ENCODE measurements at places on chromosomes 13 and 19.

DNA sequence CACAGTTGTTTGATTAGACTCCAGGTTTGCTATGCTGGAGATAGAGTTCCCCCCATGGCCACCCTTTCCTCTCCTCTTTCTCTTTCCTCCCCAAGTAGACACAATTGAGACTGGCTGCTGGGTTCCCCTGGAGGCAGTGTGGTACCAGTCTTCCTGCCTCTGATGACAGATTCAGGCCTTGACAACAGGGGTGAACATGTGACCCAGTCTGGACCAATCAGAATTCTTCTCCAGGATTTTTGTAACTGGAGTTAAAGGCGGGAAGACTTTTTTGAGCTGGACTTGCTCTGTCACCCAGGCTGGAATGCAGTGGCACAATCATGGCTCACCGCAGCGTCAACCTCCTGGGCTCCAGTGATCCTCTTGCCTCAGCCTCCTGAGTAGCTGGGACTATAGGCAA lies 48.7 kb downstream of the CCNE1 start:
- DNase-seq = peak; percentile 31

GRCh38 chr19:39193803-39194202 lies 3.0 kb upstream of the NCCRP1 start:
- no peak for DNase-seq

DNA sequence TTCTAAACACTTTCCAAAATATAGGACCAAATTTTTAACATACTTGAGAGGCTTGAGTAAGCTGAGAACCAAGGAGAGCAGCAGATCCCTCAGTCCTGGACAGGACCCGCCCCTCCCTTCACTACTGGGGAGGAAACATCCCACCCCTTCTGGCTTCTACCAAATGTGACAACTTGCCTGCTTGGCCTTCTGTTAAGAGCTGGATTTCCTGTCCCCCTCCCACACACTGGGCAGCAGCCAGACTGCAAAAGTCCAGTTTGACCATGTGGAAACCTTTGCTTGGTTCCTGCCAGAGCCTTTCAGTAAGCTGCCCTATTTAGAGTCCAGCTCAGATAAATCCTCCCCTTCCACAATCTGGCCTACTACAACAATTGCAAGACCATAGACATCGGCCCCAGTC lies 84.3 kb downstream of the FGF14 start:
- no peak for DNase-seq

- no peak for DNase-seq
Measured at GRCh38 chr19:49339301-49340068, 4.3 kb downstream of the CD37 start.

DNA sequence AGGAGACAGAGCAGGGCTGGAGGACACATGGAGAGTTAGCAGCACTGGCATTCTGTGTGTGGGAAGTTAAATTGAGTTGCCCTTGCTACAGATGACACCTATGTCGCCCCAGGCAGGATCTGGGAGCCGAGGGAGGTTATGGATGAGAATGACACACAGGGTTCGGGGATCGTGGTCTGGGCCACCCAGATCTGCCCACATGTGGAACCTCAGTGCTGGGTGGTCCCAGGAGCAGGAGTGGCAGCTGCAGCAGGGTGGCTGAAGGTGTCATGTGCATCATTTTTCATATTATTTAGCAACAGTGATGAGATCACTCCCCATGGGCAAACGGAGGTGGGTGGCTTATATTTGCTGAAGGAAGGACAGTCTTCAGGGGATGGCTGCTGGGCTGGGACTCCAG lies 3.2 kb downstream of the IL17D start:
- DNase-seq = no peak

- DNase-seq = no peak
Measured at GRCh38 chr19:792306-792885, 4.9 kb upstream of the PTBP1 start.

- DNase-seq = no peak
Measured at GRCh38 chr13:38951525-38952313, 38.9 kb downstream of the STOML3 start.

GRCh38 chr19:28963486-28964250 lies 249.3 kb downstream of the UQCRFS1 start:
- no peak for DNase-seq

DNA sequence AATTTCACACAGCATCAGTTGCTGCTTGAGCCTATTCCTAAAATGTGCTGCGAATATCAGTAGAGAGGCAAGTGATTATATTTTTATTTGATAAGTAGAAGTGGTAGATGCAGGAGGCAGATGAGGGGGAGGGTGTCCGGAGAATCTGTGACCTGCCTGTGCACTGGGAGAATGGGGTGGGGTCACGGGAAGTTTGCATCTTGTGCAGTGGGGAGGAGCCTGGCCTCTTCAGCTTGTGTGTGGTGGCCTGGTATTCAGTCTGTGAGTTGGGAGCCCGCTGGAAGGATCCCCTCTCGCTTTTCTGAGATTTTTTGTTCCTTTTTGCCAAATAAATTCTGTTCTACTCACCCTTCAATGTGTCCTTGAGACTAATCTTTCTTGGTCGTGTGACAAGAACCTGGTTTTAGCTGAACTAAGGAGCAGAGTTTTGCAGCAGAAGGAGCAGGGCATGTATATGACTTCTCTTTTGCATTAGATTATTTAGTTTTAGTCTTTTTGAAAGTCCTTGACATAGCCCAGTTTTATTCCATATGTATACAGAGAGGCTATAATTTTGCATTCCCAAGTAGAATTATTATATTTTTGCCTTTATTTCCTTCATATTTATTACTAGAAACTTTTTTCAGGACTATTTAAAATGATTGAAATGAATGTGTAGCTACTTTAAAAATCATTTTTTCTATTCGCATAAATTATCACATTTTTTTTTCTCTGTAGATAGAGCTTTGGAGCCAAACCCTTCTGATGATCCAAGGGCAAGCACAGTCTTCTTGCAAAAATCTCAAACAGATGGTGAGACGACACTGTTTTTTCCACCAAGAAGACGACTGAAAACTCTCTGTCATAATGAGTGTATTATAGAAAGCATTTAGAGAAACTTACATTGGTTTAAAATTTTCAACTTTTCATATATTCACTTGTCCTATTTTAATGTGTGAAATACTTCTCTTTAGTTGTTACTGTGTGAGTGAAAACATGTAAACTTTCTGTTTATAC lies 1257.2 kb downstream of the UQCRFS1 start:
- DNase-seq = no peak

DNA sequence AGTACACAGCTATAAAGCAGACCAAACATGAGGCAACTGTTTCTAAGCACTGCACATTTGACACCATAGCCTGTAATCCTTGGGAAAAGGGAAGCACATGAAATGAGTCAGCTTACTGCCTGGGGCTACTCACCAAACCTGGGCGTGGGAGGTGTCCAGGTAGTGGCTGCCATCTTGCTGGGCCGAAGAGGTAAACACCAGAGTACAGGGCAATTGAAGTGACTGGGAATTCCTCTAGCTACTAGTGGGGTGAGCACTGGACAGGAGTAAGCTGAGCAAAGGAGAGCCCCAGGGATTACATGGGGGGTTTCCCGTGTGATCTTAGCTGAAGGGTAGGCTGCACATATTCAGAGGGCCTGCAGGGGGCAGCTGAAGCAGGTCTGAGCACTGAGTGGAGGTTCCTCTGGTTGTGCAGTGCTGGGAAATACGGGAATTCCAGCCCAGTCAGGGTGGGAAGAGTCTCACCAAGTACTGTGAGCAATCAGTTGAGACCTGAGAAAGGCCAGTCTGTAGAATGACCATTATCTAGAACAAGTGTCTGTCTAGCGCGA lies 140.5 kb downstream of the SLC7A1 start:
- DNase-seq = no peak

DNA sequence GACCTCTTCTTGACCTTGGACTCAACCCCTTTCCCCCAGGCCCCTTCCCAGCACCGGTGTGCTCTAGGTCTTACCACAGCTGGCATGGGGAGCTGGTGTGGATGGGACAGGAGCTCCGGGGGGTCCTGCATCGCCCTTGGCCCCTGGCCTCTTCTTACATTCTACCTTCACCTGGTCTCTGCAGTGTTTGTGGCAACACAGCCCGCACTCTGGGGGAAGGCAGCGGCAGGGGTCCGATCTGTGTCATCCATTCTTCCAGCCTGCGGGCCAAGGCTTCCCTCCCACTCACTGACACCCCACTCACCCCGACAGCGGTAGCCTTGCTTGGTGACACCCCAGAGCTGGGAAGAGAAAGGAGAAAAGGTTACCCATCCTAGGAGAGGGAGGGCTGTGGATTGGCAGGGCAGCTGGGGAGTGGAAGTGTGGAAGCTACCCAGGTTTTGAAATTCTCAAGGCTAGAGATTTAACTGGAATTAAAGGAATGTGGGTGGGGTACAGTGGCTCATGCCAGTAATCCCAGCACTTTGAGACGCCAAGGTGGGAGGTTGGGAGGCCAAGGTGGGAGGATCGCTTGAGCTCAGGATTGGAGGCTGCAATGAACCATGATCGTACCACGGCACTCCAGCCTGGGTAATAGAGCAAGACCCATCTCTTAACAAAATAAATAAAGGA lies 8.3 kb downstream of the FAM98C start:
- no peak for DNase-seq

- DNase-seq = no peak
Measured at GRCh38 chr19:41415154-41415571, 12.0 kb downstream of the B3GNT8 start.

DNA sequence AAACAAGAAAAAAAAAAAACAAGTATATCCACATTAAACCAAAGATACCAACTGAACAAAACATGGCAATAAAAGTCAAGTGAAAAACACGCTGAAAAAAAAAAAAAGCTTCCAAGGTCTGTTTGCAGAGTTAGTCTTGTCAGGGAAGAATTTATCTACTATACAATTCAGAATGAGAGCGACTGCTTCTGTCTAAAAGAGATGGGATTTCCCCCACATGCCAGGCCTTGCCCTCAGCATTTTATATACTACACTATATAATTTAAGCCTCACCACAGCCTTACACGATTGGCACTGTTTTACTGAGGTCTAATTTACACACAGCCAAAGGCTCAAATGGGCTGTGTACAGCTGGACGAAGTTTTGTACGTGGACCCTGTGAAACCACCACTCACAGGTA lies 67.3 kb downstream of the FOXO1 start:
- DNase-seq = no peak

DNA sequence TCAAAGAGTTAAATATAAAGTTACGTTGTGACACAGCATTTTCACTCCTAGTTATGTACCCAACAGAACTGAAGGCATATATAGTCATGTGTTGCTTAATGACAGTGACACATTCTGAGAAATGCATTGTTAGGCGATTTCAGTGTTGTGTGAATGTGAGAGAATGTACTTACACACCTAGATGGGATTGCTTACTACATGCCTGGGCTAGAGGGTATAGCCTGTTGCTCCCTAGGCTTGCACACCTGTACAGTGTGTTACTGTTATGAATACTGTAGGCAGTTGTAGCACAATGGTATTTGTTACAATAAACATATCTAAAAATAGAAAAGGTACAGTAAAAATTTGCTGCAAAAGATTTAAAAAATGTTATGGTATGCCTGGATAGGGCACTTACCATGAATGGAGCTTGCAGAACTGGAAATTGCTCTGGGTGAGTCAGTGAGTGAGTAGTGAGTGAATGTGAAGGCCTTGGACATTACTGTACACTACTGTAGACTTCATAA lies 89.2 kb downstream of the DHRS12 start:
- DNase-seq = no peak

GRCh38 chr13:21453387-21454081 lies 5.6 kb downstream of the ZDHHC20 start:
- no peak for DNase-seq

- no peak for DNase-seq
Measured at GRCh38 chr13:70249332-70250064, 141.2 kb upstream of the KLHL1 start.

- DNase-seq = no peak
Measured at GRCh38 chr13:77511552-77511951, 24.0 kb upstream of the SCEL start.

DNA sequence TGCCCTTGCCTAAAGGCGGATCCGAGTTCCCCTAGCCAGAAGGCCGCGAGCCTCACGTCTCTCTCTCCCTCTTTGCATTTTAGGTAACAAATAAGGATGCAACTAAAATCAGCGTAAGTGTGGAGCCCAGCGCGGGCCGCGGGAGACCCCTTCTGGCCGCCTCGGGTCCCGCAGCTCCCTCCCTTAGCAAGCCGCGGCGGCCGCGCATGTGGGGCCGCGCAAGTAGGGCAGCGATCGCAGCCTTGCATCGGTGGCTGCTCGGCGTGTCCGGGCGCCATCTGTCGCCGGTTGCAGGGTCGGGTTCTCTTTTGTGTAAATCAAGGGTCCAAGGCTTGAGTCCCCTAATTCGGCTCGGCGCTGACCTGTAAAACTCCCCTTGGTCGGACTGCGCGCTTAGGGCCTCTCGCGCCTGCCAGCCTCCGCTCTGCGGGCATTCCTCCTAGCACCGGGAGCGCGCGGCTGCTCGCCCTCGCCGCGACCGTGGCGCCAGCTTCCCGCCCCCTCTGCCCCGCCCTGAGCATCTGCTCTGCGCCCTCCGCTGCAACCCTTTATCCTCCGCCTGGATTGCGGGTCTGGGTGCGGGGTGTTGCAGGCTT lies 2.7 kb downstream of the VSTM2B start:
- DNase-seq = peak; percentile 69
